ENCODE measurements at places on chromosomes 3 and 15. TPM values are rescaled to one million over a fixed set of nuclear protein-coding genes. Genes with fewer than 3 reads are reported as not detected.

DNA sequence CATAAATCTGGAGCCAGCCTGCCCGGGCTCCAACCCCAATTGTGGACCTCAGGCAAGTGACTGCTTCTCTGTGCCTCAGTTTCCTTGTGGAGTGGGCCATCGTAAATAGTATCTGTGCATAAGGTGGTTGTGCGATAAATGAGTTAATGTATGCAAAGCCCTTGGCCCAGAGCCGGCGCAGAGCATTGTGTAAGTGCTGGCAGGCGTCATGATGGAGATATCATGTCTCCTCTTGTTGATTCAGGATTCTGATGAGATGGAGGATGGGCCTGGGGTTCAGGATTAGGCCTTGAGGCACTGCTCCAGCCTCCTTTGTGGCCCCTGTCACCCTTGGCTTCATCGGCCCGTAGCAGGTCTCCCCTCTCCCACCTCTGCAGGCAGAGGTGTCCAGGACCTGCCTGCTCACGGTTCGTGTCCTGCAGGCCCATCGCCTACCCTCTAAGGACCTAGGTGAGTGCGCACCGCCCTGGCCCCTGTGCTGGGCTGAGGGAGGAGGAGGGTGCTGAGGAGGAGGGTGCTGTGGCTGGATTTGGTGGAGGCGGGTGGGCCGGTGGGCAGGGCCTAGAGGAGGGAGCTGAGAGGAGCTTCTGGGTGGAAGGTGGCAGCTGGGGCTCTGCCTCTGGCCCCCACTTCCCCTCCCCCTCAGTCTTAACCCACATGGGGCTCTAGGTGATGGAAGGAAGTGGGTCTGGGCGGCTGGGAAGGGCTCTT, 1.3 kb downstream of the PLA2G4B start:
- no peak for DNase-seq

Gene ROPN1
- total RNA-seq = not detected

Gene HTR3E
- not detected for total RNA-seq

Gene SPTBN5
- 2.2 TPM for total RNA-seq

Gene EPHB1
- total RNA-seq = 13.3 TPM

GRCh38 chr3:151940481-151940880, 67.0 kb downstream of the SUCNR1 start:
- peak; percentile 63 for DNase-seq

DNA sequence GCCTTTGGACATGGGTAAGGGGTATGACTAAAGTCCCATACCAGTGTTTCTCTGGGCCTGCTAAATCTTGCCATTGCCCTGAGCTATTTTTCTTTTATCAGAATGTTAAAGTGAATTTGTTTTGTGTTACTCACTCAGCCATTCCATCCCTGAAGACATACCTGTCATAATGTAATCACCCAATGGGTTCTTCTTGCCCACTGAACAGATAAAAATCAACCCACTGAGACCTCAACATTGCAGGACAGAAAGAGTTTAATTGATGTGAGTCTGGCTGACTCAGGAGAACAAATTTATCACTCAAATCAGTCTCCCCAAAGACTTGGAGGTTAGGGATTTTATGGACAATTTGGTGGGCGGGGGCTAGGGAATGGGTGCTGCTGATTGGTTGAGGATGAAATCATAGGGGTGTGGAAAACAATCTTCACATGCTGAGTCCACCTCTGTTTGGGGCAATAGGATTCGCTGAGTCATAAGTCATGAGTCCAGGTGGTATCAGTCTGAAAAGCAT, 47.4 kb downstream of the ILDR1 start:
- DNase-seq = no peak

DNA sequence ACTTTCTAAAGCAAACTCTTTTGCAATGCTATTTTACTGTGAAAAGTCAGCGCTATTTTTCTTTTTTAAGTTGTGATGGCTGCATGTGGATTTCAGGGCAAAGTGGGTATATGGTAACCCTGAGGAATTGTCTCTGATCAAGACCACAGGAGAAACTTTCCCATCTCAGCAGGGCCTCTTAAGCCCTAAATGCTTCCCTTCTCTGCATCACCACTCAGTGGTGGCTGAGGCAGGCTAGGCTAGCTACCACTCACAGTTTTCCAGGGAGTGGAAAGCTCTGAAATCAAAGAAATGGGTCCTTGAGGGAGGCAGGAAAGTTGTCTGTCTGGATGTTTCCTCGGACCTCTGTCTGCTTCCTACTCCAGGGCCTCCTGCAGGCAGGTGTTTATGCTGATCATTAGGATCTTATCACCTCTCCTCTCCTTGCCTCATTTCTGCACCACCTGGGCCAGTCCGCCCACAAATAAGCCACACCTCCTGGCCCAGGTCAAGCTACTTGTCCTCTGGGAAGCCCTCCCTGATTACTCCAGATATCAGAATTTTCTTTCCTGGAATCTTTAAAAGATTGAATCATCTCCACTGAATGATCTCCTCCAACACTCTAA, 37.0 kb downstream of the CEMIP start:
- no peak for DNase-seq

- DNase-seq = no peak
Observed at GRCh38 chr15:70576276-70576675, 187.1 kb downstream of the UACA start.

Gene SCN11A
- 2.3 TPM for total RNA-seq

Gene GOLGA8Q
- total RNA-seq = 1.2 TPM

GRCh38 chr3:177836671-177837070, 639.4 kb upstream of the TBL1XR1 start:
- no peak for DNase-seq

DNA sequence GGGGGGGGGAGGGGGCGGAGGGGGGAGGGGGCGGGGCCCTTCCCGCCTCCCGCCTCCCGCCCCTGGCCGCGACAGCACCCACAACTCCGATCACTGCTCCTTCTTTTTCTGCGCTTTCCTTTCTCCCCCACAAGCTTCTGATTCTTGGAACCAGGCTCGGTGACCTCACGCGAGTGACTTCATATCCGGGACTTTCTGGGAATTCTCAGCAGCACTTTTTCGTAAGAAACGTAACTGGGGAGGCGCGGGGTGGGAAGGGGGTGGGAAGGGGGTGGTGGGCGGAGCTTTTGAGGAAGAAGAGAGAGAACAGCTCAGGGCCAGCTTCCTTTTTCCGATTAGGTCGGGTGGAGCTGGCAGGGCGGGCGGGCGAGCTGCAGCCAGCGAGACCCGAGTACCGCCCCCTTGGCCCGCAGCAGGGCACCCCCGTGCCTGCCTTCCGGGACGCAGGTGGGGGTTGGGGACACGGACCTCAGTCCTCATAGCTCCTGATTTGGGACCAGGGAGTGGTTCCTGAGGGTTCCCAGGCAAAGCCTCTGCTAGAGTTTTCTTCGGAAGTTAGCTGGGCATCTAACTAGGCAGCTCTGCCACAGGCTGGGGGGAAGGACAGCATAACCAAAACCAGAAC, 14.6 kb downstream of the XIRP1 start:
- peak; percentile 96 for DNase-seq

DNA sequence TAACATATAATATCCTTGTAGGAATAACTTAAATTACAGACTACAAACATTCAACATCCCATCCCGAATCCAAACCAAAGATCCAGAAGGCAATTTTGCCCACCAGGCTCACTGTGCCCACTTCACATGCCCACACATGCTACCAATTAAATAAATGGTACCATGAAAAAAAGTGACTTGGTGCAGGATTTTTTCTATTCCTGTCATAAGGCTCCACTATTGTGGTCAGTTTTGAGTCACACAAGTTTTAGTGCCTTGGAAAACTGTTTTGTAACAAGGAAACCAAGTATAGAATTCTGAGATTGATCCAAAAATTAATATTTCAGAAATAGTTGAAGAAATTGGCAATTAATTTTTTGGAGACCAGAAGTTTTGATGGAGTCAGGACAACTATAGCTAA, 470.1 kb upstream of the THBS1 start:
- DNase-seq = no peak

DNA sequence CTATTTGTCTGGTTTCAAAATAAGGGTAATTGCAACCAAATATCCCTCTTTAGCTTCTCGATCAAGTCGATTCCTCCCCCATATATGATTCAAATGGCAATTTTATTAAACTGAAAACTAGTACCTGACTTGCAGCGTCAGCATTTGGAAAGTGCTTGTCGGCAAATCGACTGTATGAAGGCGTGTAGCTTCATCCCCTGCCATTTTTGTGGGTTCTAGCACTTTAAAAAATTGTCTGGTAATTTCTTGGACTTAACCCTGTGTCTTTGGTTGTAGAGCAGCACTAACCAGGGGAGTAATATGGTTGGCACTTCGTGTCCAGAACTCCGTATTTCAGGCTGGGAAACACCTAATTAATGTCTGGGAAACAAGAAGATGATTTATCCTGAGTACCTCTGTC, 573 bp downstream of the MME start:
- peak; percentile 9 for DNase-seq

DNA sequence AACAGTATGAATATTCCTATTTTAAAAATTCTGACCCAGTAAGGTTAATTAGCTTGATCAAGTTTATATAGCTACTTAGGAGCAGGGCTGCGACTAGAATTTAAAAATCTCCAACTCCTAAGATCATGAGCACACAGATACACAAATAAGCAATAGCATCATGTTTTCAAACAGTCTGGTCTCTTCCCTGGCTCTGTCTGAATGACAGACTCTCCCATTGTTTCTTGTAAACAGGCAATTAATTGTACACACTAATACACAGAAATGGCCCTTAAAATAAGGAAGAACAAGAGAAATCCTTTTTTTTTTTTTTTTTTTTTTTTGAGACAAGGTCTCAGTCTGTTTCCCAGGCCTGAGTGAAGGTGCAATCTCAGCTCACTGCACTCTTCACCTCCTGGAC, 1064.4 kb upstream of the CFAP20DC start:
- DNase-seq = no peak

Gene SYNPR
- total RNA-seq = not detected

Gene MORF4L1
- 604 TPM for total RNA-seq

DNA sequence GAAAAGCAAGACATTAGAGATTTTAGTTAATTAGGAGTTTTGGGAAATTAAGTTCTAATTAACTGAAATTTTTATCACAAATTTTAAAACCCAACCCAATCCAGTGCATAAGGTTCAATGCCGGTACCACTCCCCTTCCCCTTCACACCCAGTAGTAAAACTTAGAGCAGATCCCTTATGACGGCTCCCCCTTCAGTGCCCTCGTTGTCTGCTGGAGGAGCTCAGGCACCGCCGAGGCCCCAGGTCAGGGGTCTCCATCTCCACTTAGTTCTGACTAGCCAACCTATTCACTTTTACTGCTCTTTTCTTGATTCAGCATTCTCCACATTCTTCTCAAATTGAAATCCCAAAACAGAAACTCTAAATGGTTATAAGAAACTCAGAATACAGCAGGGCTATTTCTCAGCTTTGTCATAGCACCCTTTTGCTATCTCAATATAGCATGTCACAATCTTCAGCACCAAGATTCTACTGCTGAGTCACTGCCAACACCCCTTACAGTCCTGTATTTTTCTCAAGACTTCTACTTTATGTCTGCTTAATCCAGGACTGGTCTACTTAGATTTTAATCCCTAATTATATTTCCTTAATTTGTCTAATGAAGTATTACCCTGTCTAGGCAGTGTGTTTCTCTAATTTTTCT, 39.8 kb downstream of the TUBGCP4 start:
- no peak for DNase-seq

Gene LRRC28
- 50.9 TPM for total RNA-seq

DNA sequence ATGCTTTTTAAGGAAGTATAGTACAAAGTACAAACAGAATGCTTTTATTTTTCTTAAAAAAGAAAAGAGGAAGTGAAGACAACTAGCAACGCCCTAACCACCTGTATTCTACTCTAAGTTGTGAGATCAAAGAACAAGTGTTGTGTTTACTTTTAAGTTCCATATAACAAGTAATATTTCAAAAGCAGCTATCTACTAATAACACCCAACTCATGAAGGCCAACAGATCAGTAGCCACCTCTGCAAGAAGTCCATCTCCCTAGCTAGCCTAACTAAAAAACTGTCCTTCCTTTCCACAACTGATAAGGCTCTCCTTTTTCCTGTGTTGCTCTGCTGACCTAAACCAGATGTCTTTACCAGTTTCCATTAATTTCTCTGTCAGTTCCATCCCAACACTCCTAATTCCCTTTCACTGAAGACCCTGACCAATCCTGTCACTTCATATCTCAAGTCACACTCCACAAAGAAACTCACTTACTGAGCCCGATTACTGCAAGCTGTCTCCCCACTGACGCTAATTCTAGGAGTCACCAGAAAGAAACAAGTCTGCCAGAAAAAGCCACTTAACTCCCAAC, 26.9 kb downstream of the PHC3 start:
- no peak for DNase-seq

Gene FBXO40
- 12.7 TPM for total RNA-seq

Gene GAP43
- 4.7 TPM for total RNA-seq

Gene GABRA5
- total RNA-seq = 0.62 TPM

DNA sequence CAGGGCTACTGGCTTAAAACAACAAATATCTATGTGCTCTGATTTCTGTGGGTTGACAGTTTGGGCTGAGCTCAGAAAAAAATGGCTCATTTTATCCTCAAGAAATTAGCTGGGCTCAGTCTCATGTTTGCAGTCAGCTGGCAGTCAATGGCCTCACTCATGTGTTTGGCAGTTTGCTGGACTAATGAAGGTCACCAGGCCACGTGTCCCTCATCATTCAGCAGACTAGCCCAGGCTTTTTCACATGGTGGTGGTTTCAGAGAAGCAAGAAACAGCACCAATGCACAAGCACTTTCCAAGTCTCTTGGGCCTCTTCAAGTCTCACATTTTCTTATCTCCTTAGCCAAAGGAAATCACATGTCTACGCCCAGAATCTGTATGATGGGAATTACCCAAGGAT, 478.3 kb upstream of the PPP2R3A start:
- DNase-seq = no peak

- DNase-seq = no peak
Observed at GRCh38 chr3:32954506-32954905, 3.1 kb downstream of the CCR4 start.

Gene MYZAP
- total RNA-seq = 3.5 TPM

DNA sequence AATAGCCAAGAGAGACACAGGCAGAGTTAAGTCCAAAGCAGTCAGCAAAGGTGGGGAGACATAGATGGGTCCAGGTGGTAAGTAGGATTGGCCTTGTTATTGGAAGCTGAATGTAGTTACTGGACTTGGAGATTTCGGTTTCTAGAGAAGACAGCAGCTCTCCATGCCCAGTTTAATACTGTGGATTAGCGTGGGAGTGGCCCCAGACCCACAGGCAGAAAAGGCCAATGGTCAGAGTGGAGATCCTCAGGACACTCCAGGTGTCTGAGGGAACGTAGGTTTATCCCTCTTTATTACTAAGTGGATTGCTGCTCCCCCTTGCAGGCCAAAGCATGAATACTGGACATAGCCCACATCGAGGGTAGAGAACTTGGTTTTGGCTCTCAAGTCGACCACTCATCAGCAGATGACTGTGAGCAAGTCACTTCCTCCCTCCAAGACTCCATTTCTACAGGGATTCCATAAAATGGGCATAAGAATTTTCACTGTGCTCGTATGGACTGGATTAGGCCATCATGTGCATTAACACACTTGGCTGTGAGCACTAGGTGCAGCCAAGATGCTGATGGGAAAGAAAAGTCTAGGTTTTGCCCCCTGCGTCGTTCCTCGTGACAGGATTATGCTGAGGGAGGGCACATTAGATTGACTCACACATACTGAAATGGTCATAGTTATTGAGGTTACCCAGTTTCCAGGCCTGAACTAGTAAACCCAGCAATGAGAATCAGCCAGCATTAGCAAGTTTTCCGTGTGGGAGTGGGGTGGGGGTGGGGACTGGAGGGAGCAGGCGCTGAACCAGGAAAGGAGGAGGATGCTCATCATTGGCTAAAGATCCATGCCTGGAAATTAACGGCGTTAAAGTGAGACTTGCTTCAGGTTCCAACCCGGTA, 225.2 kb upstream of the TPRG1 start:
- DNase-seq = no peak

GRCh38 chr3:39296197-39297077, 16.6 kb upstream of the CX3CR1 start:
- DNase-seq = no peak

GRCh38 chr3:72245183-72245811, 460.3 kb upstream of the PROK2 start:
- peak; percentile 93 for DNase-seq
